AG09309 (cell line): ENCODE measurements at places on chromosomes 5 and 9.

GRCh38 chr9:38761999-38762398 lies 42.1 kb upstream of the FAM240B start:
- no peak for DNase-seq

DNA sequence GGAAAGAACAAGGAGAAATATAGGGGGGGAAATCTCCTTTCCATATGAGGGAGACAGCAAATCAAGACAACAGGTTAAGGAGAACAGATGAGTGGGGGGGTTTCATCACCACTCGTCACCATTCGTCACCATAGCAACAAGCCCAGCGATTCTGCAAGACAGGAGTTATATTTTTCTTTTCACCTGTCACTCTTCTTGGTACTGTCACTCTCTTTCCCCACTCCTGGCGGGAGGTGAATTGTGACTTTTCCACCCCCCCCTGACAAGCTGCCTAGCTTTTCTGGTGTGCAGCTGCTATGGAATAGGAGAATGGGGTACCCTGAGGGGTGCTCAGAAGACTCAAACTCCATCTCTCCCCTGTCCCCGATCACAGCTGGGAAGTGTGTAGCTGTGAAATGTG lies 239.9 kb downstream of the FAM114A2 start:
- DNase-seq: no peak

DNA sequence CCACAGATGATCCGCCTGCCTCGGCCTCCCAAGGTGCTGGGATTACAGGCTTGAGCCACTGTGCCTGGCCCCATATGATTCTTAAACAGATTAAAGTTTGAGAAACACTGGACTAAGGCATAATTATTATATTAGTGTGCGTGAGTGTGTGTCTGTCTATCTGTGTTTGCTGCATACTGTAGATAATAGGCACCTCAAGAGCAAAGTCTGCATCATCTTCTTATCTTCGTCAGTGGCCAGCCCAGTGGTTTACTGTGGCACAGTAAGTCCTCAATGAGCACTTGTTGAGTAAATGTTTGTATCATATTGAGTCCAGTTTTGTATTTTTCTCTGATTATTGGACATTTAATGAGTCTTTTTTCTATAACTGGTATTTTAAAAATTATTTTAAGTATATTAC lies 81.7 kb downstream of the ITGA1 start:
- DNase-seq: no peak

DNA sequence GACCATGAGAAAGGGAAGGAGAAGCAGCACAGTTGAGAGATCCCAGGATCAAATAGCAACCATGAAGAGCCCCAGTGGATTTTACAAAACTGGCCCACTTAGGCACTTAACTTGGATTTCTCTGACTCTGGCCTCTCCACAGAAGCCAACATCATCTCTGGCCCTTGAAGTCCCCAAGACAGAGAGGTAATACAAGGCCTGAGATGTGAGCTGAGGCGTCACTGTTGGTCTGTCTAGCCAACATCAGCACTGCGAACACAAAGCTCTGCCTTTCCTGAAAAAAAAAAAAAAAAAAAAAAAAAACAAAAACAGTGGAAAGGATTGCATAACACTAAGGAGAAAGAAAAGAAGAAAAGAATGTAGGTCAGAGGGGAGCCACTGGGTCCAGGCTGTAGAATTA lies 378.3 kb downstream of the BRINP1 start:
- no peak for DNase-seq
